NCI-H2029 treated with DMSO at 0.1 percent for 48 hours (cell line): ENCODE measurements at places on chromosomes 4 and X.

GRCh38 chr4:80374180-80374579, 38.6 kb downstream of the CFAP299 start:
- DNase-seq = no peak

DNA sequence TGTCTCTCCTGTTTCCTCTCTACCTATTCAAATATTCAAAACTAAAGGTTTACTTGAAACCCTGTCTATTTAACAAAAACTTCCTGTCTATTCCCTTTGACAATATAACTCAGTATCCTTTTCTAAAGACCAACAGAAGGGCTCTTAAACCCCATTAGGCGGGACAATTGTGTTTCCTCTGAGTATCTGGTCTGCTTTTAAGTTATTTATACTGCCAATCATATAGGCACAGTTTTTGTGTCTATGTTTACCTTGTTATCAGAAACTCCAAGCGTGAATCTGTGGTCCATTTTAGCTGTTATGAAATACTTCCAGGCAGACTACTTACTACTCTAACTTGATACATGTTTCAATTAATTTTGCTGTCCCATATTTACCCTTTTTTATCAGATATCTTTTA, 350.0 kb upstream of the CTSO start:
- no peak for DNase-seq

- no peak for DNase-seq
These were observed 37.3 kb downstream of the AFF2 start for GRCh38 chrX:148537556-148538182.

GRCh38 chr4:113559947-113560346, 201.6 kb downstream of the CAMK2D start:
- DNase-seq = no peak

DNA sequence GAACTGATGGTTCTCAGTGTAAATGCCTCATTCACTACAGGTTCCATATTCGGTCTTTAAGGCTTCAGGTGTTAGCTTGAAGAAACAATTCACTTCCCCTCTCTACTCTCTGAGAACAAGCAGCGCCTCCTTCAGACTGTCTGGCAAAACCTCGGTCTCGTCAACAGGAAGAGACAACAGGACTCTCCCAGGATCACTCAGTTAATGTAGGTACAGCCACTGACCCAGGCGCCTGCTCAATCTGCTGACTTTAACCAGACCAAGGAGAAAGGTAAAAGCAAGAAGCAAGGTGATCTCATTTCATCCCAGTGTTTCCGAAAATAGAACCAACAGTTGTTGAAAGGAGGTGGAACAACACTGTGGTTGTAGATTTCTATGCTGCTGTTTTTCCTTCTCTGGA, 102.2 kb downstream of the SLC2A9 start:
- no peak for DNase-seq

DNA sequence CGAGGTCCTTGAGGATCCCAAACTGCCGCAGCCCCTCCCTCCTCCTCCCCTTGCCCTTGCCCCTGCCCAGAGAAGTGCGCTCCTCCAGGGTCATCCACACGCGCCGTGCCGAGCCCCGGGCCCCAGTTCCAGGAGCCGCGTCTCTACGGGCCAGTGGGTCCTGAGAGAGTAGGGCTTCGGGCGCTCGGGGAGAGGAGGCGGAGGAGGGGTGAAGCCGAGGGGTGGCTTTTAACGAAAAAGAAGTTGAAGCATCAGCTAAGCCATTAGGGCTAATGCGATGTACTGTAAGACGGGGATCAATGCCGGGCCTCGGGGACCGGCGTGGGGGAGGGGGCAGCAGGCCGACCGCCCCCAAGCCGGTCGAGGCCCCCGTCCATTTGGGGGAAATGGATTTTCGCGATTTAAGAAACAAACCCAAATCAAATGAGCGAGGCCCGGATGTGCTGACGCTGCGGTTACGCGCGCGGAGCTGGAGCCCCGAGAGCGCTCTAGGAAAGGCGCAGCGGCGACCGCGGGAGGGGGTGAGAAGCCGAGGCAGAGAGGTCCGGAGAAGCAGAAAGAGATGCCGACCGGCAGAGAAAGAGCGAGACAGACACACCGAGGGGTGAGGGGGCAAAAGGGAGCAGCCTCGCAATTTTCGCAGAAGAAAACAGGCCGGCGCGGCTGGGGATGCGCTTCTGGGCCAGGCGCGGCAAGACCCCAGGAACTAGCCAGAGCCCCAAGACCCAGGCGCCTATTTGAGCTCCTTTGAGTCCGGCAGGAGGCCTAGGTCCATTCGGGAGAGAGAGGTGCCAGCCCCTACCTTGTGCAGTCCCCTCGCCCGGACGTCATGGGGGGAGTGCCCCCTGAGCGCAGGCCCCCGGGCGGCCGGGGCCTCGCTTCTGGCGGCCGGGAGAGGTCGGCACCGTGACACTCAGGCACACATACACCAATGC, 13.6 kb downstream of the HMX1 start:
- DNase-seq = no peak

DNA sequence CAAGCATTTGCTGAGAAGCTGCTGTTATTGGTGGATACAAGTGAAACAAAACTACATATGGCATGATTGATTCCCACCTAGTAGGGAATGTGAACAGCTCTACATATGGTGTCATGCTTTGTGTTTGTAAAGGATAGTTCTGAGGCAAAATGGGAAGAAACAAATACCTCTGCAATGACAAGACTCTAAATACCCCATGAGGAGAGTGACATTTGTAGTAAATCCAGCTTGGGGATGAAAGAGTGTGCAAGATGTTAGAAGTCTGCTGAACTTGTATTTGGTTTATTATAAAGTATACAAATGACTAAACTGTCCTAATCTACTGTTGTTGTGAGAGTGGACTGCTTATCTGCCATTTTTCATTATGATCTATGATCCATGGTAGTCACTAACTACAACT, 120.8 kb upstream of the HS3ST1 start:
- no peak for DNase-seq

DNA sequence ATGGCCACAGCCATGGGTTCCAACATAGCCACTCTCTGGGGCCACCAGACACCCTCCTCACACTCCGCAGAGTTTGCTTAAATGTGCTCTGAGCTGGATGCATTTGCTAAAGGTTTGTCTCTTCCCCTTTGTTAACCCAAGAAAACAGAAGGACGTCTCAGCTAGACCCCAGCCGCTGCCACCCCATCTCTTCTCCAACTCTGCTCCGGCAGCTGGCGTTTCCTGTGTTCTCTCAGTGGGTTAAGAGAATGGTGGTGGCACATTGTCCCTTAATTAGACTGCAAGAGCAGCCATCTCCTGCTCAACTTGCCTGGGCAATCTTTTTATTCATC, 43.7 kb upstream of the FAM9C start:
- no peak for DNase-seq

- DNase-seq = no peak
These were observed 251.9 kb upstream of the NR3C2 start for GRCh38 chr4:148693913-148694649.

DNA sequence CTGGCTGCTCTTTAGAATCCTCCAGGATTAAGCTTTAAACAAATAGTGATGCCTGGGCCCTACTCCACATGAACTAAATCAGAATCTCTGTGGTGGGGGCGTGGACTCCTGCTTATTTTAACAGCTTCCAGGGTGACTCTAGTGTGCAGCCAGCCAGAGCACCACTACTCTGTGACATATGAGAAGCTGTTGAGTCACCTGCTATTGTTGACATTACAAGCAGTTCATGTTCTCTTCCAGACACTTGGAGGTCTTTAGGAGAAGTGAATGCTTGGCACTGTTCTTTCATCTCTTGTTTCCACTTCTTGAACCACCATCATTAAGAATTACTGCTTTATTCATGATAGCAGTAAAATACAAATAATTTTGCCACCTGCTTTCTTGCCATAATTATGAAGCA, 426 bp upstream of the C4orf51 start:
- DNase-seq = peak; percentile 82
